Large intestine (tissue), 12 donors: ENCODE measurements at places on chromosomes 2 and 18. TPM values are rescaled to one million over a fixed set of nuclear protein-coding genes. Genes with fewer than 3 reads are reported as not detected.

GRCh38 chr2:238754259-238754658 lies 93.6 kb upstream of the TWIST2 start:
- no peaks in the 10 kb centered on the region for H3K4me1 ChIP-seq

Gene DSG2
- 96.9 TPM for polyA plus RNA-seq

Gene TBC1D8
- polyA plus RNA-seq: 17.3 TPM

DNA sequence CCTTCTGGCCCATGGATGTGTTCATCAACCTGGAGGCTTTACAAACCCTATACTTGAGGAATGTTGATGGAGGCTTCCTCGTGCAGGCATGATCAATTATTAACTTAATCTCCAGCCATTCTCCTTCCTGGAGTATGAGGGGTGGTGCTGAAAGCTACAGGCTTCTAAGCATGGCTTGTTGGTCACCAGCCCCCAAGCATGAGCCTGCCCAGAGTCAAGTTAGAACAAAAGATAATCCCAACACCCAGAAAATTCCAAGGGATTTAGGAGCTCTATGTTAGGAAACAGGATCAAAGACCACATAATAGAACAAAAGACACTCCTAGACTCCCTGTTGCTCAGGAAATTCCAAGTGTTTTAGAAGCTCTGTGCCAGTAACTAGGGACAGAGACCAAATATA lies 63.1 kb downstream of the FAM171B start:
- H3K4me3 ChIP-seq: no peak overlapping the region
- DNase-seq: no peak
- no peaks in the 10 kb centered on the region for H3K4me1 ChIP-seq
- no peaks in the 10 kb centered on the region for H3K36me3 ChIP-seq
- H3K27ac ChIP-seq: no peak overlapping the region

DNA sequence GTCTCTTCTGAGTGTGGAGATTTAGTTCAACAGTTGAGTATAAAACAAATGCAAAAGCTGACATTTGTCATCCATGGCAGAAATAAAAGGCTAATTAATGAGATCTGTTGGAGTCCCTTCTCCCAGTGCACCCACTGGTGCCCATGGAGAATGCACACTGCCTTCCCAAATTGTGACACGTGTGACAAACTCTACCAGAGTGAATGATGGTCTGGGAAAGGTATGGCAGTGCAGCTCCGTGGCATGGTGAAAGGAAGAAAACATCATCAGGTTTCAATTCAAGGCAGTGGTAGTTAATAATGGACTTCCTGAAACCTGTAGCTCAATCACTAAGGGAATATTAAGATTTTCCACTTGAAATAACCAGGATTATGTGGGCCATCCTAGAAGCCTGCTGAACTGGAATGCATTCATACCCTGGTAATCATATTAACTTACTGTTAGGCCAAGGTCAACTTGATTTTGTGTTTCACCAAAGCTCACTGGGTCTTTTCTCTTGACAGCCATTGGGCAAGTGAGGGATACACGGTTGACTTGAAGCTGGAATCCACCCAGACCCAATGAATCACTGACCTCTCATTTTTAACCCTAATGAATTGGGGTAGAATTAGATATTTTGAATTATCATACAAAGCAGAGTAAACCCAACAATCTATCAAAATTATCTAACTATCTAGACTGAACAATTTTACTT lies 167.6 kb downstream of the AFF3 start:
- H3K4me3 ChIP-seq: no peak overlapping the region
- no peak overlapping the region for H3K27ac ChIP-seq
- peaks cover 2% of the 10 kb centered on the region for H3K27me3 ChIP-seq
- no peaks in the 10 kb centered on the region for H3K4me1 ChIP-seq

Gene SCYGR4
- 0.03 TPM for polyA plus RNA-seq

- H3K36me3 ChIP-seq: no peaks in the 10 kb centered on the region
- H3K4me1 ChIP-seq: no peaks in the 10 kb centered on the region
- no peak for DNase-seq
- no peaks in the 10 kb centered on the region for H3K27me3 ChIP-seq
- H3K4me3 ChIP-seq: no peak overlapping the region
These were observed 282.4 kb upstream of the CYRIA start for GRCh38 chr2:16948053-16948452.

DNA sequence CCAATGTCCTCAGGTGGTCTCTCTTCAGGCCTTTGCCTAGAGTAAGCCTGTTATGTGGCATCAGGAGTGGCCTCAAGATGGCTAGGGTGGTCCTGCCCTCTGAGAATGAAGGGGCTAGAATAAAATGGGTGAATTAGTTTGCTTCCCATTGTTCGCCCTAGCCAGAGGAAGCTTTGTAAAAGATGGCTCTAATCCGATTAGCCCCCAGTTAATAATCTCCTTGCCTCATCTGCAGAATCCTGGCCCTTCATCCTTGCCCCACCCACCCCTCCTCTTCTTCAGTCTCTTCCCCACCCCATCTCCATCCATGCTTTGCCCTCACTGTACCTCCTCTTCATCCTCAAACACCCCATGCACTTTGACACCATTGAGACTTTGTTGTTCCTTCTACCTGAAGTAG lies 57.4 kb upstream of the LGALSL start:
- no peaks in the 10 kb centered on the region for H3K36me3 ChIP-seq
- no peak overlapping the region for H3K4me3 ChIP-seq
- no peak for DNase-seq
- no peaks in the 10 kb centered on the region for H3K27me3 ChIP-seq
- peaks cover 48% of the 10 kb centered on the region for H3K4me1 ChIP-seq
- H3K27ac ChIP-seq: no peak overlapping the region

Gene MYCN
- polyA plus RNA-seq: 17.9 TPM

GRCh38 chr2:241774419-241775222 lies 2.0 kb upstream of the GAL3ST2 start:
- no peaks in the 10 kb centered on the region for H3K36me3 ChIP-seq
- no peak for DNase-seq
- H3K4me1 ChIP-seq: peaks cover 21% of the 10 kb centered on the region
- H3K4me3 ChIP-seq: no peak overlapping the region
- no peak overlapping the region for H3K27ac ChIP-seq

GRCh38 chr2:239552213-239552926 lies 151.6 kb upstream of the HDAC4 start:
- DNase-seq: no peak
- H3K27ac ChIP-seq: no peak overlapping the region
- peaks cover 22% of the 10 kb centered on the region for H3K27me3 ChIP-seq
- no peak overlapping the region for H3K4me3 ChIP-seq
- no peaks in the 10 kb centered on the region for H3K4me1 ChIP-seq
- H3K36me3 ChIP-seq: no peaks in the 10 kb centered on the region

Gene HJURP
- polyA plus RNA-seq: 10.6 TPM

GRCh38 chr2:66432801-66433694 lies 1.9 kb upstream of the MEIS1 start:
- DNase-seq: peak; percentile 92
- H3K27ac ChIP-seq: peak overlapping the region; percentile 85
- peaks cover 15% of the 10 kb centered on the region for H3K27me3 ChIP-seq
- H3K4me3 ChIP-seq: peak overlapping the region; percentile 66

Gene GREB1
- 2.6 TPM for polyA plus RNA-seq

- no peak overlapping the region for H3K27ac ChIP-seq
- H3K27me3 ChIP-seq: no peaks in the 10 kb centered on the region
- peaks cover 20% of the 10 kb centered on the region for H3K4me1 ChIP-seq
- DNase-seq: peak; percentile 54
- no peaks in the 10 kb centered on the region for H3K36me3 ChIP-seq
These were observed 63.9 kb downstream of the GATA6 start for GRCh38 chr18:22233266-22233665.

DNA sequence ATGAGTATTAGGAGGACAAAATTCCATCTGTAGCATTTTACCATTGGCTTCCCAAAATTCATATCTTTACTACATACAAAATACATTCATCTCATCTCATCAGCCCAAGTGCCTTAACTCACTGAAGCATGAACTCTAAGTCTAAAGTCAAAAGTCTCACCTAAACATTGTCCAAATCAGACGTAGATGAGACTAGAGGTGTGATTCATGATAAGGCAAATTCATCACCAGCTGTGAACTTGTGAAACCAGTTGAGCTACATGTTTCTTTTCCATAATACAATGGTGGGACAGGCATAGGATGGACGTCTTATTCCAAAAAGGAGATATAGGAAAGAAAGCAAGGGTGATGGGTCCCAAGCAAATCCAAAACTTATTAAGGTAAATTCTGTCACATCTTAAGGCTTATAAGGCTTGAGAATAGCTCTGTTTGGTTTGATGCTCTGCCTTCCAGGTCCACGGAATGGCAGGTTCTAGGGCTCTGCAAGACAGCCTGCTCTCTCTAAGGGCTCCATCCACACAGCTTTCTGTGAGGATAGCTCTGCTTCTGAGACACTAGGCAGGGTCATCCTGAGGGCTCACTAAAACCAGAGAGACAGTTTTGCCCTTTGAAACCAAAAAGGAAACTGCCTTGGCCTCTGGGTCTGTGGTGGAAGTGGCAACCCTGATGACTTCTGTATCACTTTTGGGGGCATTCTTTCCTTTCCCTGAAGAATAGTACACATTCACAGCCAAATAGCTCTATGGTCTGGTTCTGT lies 9.6 kb downstream of the IFIH1 start:
- no peak overlapping the region for H3K4me3 ChIP-seq
- no peak overlapping the region for H3K27ac ChIP-seq
- peaks cover 8% of the 10 kb centered on the region for H3K36me3 ChIP-seq
- no peaks in the 10 kb centered on the region for H3K4me1 ChIP-seq

DNA sequence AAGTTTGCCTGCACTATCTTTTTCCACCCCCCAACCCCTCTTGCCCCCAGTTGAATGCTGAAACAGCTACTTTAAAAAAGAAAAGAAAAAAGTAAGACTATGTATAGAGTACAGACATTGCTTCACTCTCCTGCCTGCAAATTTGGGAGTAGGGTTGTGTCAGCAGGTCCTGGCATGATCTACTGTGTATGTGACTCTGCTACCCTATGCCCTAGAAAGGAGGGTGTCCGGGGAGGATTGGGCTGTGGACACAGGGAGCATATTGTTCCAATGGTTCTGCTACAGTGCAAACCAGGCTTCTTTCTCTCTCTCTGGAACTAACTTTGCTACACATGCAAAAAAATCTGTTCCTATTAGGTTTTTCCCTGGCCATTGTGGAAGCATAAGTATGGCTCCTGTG lies 9.9 kb upstream of the ZEB2 start:
- no peak overlapping the region for H3K27ac ChIP-seq
- H3K4me3 ChIP-seq: no peak overlapping the region
- H3K4me1 ChIP-seq: no peaks in the 10 kb centered on the region
- DNase-seq: no peak

Gene GMCL1
- 30.9 TPM for polyA plus RNA-seq

DNA sequence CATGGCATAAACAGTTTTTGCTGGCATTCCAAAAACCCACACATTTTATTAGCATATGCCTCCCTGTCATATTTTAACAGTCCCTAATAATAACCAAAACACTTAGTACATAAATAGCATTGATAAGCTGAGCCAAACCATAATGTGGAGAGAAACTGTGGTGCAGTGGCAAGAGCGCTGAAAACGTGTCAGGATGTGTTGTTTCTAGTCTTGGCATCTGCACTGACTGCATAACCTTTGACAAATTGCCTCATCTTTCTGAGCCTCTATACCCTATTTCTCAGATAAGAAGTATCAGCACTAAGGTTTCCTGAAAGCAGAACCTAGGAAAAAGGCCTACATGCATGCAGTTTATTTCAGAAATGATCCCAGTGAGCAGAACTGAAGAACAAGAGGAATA lies 41.4 kb downstream of the RAD51AP2 start:
- no peaks in the 10 kb centered on the region for H3K27me3 ChIP-seq
- no peak overlapping the region for H3K4me3 ChIP-seq
- no peaks in the 10 kb centered on the region for H3K36me3 ChIP-seq
- no peak overlapping the region for H3K27ac ChIP-seq
- no peak for DNase-seq

Gene ANKRD30B
- polyA plus RNA-seq: 0.10 TPM

DNA sequence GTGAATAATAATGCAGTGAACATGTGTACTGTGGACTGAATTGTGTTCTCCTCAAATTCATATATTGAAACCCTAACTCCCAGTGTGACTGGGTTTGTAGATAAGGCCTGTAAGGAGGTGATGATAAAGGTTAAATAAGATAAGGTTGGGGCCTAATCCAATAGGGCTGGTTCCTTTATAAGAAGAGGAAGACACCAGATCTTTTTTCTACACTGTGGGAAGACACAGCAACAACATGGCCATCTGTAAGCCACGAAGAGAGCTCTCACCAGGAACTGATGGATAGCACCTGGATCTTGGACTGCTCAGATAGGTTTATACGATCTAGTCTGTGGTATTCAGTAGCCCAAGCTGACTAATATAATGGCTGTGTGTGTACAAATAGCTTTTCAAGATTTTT lies 66.8 kb downstream of the BMPR2 start:
- no peak overlapping the region for H3K27ac ChIP-seq
- H3K27me3 ChIP-seq: no peaks in the 10 kb centered on the region
- no peaks in the 10 kb centered on the region for H3K4me1 ChIP-seq
- no peak for DNase-seq
- no peak overlapping the region for H3K4me3 ChIP-seq

- H3K27me3 ChIP-seq: no peaks in the 10 kb centered on the region
- no peak overlapping the region for H3K27ac ChIP-seq
- H3K36me3 ChIP-seq: no peaks in the 10 kb centered on the region
- no peak for DNase-seq
These were observed 217.1 kb downstream of the DYSF start for GRCh38 chr2:71670430-71670795.

Gene KCNG2
- polyA plus RNA-seq: 0.46 TPM

GRCh38 chr2:21333684-21334083 lies 209.9 kb downstream of the TDRD15 start:
- H3K27ac ChIP-seq: no peak overlapping the region
- DNase-seq: no peak
- H3K27me3 ChIP-seq: no peaks in the 10 kb centered on the region
- no peak overlapping the region for H3K4me3 ChIP-seq
- no peaks in the 10 kb centered on the region for H3K36me3 ChIP-seq

GRCh38 chr18:30698571-30698970 lies 344.0 kb downstream of the DSC3 start:
- H3K27ac ChIP-seq: no peak overlapping the region
- no peaks in the 10 kb centered on the region for H3K4me1 ChIP-seq
- no peaks in the 10 kb centered on the region for H3K36me3 ChIP-seq
- DNase-seq: no peak

GRCh38 chr2:102514061-102514785 lies 41.2 kb downstream of the SLC9A4 start:
- H3K36me3 ChIP-seq: no peaks in the 10 kb centered on the region
- peaks cover 2% of the 10 kb centered on the region for H3K27me3 ChIP-seq
- DNase-seq: peak; percentile 36
- no peak overlapping the region for H3K27ac ChIP-seq
- H3K4me1 ChIP-seq: no peaks in the 10 kb centered on the region

GRCh38 chr2:205409411-205409810 lies 272.9 kb upstream of the NRP2 start:
- H3K27me3 ChIP-seq: no peaks in the 10 kb centered on the region
- no peak overlapping the region for H3K4me3 ChIP-seq
- no peaks in the 10 kb centered on the region for H3K4me1 ChIP-seq
- no peak overlapping the region for H3K27ac ChIP-seq
- H3K36me3 ChIP-seq: no peaks in the 10 kb centered on the region
